ENCODE measurements at places on chromosomes 1 and 21.

GRCh38 chr1:181100015-181100905, 11.8 kb downstream of the IER5 start:
- DNase-seq, result no peak

DNA sequence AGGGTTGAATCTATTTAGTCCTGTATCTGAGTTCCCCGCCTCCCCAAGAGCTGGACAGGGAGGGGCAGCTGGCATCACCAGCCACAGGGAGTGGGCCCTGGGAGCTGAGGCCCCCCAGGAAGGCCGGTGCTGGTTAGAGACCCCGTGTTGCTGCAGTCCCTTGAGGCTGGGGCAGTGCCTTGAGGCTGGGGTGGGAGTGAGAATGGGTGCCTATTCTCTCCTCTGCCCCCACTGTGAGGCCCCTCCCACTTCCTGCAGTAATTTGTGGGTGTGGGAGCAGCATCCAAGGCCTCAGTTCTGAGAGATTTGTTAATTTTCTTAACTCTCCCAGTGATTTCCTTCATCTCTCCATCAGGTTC, 2.5 kb upstream of the TRAPPC3 start:
- no peak for DNase-seq

- DNase-seq, result no peak
These were observed 69.2 kb upstream of the SGIP1 start for GRCh38 chr1:66464802-66465201.

DNA sequence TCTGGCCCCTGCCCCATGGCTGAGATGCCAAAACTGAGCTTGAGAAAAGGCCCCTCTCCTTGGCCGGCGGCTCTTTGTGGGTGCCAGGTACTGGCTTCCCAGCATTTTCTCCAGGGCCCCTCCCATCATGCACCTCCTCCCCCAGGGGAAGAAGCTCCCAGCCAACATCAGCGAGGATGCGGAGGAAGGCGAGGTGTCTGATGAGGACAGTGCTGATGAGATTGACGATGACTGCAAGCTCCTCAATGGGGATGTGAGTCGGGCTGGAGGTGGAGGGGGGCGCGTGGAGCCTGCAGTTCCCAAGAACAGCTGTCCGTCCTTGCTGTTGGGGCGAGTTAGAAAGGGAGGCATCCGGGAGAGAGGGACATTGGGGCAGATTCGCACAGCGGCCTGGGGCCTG, 13.5 kb downstream of the PLCH2 start:
- DNase-seq, result no peak

DNA sequence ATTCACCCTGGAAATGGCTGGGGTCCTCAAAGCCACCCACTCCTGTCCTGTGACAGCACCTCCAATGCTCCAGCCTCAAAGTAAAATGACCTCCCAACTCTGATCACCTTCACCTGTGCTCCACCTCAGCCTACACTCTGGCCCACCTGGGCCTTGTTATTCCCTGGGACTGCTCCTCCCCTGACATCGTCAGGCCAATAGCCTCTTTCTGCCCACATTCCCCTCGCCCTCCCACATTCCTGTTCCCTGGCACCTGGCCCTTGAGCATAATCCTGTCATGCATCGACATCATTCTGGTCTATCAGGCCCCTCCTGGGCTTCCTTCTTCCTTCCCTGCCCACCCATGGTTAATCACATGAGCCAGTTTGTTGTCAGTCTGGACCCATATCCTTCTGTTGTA, 13.2 kb upstream of the BCAR3 start:
- no peak for DNase-seq

DNA sequence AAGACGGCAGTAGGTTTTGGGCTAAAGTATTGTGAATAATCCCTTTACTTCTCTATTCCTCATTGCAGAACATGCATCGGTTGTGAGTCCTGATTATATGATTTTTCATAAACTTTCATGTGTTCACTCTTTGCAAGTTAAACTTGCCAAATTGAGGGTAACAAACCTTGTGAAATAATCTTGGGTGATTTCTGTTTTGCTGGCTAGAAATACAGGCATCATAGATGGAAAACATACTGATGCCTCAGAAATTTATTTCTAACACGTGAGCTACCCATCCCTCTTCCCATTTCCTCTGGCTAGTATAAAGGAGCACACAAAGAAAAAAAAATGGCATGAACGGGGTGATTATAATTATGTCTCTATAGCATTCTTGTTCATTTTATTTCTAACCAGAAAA, 39.6 kb downstream of the RGS5 start:
- DNase-seq, result no peak

DNA sequence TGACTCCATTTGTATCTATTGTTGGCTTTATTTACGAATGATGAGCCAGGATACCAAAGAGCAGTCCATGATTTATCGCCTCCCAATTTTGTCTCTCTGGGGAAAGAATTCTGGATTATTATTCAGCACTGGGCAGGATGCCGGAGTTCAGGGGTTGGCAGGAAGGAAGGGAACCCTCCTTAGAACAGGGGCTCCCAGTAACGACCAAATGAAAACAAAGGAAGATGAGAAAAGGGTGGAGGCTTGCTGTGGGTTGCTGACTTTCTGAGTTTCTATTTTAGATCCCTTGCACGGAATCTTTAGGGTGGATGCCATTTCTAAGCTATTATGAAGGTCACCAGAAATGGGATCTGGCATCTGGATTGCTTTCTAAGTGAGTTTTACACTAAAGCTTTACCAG, 231.2 kb upstream of the LYPLAL1 start:
- no peak for DNase-seq

GRCh38 chr21:14923468-14923867, 141.3 kb downstream of the NRIP1 start:
- DNase-seq, result no peak

DNA sequence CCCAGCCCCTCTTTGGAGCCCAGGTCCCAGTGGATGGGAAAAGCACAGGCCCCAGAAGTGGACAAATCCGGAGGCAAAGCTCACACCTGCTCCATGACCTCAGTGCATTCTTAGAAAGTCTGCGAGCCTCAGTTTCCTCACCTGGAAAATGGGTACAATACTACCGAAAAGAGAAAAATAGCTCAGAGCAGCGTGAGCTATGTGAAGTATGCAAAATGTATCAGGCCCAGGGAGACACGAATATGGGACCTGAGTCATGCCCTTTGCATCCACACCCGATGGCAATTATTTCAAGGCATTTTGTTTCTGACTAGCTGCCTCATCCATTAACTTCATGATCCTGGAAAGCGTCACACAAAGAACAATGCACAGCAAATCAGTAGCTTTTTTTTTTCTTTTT, 9.2 kb downstream of the ALDH4A1 start:
- no peak for DNase-seq

GRCh38 chr21:18603980-18604379, 200.4 kb upstream of the TMPRSS15 start:
- no peak for DNase-seq

GRCh38 chr1:3471356-3472087, 17.1 kb downstream of the ARHGEF16 start:
- DNase-seq, result no peak

GRCh38 chr1:206946261-206946660, at the start of gene PIGR:
PIGR (minus strand) TSS chr1:206946466; CDS start chr1:206940531, 5,935 bp downstream.
- DNase-seq, result no peak

DNA sequence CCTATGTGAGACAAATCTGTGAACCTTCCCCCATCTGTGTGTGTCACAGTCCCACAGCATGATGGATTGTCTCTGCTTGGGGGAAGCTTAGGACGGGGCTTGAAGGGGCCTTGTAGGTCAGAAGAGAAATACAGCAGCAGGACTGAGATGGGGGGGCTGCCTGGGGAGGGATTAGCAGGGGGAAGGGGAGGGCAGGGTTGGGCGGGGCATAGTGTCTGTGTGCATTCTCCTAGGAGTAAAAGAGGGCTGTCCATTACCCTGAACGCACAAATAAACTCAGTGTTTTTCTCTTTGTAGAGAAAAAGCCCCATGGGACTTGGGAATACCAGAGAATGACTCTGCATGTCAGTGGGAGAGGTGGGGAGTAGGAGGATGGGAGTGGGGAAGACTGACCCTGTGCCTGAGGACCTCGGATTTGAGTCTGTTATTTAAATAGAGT, 16.4 kb downstream of the RNF220 start:
- no peak for DNase-seq

DNA sequence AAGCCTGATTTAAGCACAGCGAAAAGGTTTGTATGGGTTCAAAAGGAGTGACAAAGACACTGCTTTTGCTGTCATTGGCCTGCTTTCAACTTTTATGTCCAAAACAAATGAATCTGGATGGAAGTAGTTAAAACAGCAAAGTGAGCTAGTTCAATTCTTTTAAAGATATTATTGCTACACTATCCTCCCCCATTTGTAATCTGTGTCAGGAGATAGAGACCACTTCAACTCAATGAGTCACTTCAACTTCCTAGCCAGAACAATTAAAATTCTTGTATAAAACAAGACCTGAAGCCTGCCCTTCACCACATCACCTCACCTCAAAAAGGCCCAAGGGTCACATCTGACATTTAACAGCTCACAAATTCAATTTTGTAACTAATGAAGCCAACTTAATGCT, 364.1 kb upstream of the LYPLAL1 start:
- no peak for DNase-seq

DNA sequence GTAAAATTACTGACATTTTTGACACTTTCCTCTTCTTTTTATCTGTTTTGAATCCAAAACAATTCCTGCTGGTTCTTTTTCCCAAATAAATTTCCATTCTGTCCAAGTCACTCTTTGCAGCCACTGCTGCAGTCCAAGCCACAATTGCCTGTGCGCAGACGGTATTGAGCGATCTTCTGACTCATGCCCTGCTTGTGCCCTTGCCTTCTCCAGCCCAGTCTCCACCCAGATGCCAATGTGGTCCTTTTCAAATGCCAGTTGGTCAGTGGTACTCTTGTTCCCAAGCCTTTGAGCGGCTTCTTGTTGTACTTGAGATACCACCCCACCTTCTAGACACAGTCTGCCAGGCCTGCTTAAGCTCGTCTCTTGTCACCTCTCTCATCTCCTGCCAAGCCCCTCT, 78.9 kb downstream of the CAMTA1 start:
- DNase-seq, result no peak

GRCh38 chr1:246629030-246629429, 62.8 kb downstream of the CNST start:
- DNase-seq, result no peak

DNA sequence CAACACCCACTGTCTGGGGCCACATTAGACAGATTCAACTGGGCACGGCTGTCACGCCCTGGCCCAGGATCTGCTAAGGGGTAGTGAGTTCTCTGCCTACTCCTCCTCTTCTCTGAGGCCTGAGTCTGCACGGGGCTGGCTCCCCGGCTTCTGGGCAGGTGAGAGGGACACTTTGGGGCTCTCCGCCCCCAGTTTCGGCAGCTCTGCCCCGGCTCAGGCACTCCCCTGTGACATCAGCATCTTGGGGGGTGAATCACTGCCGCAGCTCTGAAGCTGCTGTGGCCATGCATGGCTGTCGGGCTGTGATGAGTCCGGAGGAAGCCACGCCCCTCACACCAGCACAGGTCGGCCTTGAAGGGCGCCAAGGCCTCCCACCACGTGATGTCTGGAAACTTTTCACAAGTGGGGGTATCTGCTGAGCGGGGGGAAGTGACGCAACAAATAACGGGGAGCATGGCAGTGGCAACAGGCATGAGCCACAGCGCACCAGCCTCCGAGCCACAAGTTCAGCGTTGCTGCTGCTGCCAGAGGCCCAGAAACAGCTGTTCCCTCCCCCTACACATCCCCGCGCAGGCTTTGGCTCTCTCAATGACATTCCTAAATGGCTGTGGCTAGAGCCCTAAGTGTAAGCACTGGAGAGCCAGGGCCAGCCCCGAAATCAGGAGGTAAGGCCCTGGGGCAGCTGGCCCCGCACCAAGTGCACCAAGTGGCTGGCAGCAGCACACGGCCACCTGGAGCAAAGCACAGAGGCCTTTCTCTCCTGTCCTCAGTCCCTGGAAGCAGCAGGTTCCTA, 26.3 kb downstream of the ZBTB17 start:
- peak; percentile 64 for DNase-seq

GRCh38 chr1:164838786-164839185, 279.8 kb downstream of the PBX1 start:
- no peak for DNase-seq

DNA sequence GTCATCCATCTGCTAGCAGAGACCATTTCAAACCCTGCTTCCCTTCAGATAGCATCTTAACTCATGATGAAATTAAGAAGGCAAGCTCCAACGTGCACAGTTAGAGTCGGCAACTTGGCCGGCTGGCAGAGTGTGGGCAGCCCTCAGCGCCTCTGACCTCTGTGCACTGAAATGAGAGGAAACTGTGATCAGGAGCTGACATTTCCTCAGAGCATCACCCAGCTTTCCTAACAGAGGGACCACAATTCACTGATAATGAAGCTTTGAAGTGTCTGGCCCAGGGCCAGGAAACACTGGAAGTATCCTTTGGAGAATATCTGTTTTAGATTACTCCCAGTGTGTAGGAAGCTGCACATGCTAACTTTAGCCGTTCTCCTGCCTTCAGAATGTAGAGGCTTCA, 145.0 kb upstream of the ZC3H11B start:
- DNase-seq, result no peak

DNA sequence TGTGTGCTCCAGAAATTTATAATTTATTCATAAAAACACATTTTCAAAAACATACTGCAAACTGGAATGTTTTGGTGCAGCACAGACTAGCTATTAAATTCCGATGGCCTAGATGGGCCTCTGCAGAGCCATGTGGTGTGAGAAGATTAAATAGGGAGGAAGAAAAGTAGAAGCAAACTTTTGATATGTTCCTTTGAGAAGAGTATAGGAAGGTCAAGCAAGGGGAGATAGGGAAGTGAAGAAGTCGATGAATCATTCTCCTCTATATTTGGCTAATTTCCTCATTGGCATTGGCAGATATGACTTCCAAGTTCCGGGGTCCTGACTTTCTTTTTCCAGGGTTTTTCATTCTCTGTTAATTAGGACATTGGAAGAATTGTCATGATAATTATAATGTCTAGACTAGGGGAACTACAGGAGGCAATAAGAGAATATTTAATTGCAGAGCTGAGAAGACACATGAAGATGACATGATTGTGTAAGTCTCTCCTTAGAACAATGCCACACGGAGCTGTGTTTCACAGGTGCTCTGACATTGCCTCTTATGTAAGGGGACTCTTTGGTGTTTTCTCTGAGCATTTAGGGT, 19.3 kb upstream of the ZNF326 start:
- DNase-seq, result no peak

GRCh38 chr1:197928849-197929336, 11.7 kb downstream of the LHX9 start:
- no peak for DNase-seq

- no peak for DNase-seq
These were observed 5.7 kb downstream of the AGMAT start for GRCh38 chr1:15578921-15579682.

- DNase-seq, result peak; percentile 14
These were observed 63.9 kb upstream of the EFHD2 start for GRCh38 chr1:15345705-15346345.

DNA sequence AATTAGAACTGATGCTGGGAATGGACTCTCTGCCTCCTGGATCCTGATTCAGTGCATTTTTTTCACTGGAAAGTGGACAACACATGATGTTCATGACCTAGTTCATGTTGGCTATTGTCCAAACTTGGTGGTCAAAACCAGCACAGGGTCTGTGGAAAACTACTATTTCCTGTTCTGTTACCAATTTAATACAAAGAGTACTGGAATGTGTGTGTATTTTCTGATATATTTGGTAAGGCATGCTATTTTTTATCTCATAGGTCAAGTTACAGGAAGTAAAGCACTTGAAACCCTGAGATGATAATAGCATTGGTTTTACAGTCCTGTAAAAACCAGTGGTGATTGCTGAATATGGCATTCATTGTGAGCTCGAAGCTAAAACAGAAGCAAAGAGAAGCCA, 89.9 kb downstream of the SGIP1 start:
- no peak for DNase-seq

GRCh38 chr1:1373051-1373814, 1.8 kb downstream of the AURKAIP1 start:
- DNase-seq, result no peak
